ENCODE measurements at places on chromosomes 6 and 20.

DNA sequence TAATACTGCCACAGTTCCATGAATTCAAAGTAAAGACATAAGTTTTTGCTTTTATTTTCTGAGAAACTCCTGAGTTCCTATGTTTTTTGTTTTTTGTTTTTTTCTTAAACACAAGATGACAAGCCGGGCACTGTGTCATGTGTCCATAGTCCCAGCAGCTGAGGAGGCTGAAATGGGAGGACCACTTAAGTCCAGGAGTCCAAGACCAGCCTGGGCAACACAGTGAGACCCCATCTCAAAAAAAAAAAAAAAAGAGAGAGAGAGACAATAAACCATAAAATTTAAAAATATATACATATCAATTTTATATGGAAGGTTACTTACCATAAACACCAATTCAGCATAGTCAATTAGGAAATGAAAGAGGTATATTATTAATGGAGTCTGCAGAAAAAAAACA, 31.9 kb downstream of the PIGU start:
- no peak for DNase-seq

GRCh38 chr6:159520002-159520401, 173.0 kb downstream of the SOD2 start:
- no peak for DNase-seq

DNA sequence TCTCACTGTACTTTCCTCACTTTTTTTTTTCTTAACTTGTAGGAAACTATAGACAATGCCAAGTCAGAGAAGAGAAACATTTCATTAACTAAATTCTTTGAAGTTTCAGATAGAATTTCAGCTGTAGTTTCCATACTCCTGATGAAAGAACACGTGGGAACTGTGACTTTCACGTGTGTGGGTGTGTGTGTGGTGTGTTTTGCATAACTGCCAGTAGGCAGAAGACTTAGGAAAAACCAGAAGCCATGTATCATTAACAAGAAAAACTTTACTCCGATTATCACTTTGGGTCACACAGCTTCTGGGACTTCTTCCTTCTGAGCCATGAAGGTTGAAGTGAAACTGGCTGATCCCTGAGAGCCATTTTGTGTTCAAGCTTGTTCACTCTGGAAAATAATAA, 483.3 kb downstream of the TFAP2B start:
- no peak for DNase-seq

GRCh38 chr20:25044660-25045342, 13.1 kb downstream of the ACSS1 start:
- no peak for DNase-seq

- no peak for DNase-seq
These were observed 59.4 kb downstream of the PLCG1 start for GRCh38 chr20:41196653-41197225.

- no peak for DNase-seq
These were observed 173.0 kb downstream of the NFATC2 start for GRCh38 chr20:51369503-51369902.

DNA sequence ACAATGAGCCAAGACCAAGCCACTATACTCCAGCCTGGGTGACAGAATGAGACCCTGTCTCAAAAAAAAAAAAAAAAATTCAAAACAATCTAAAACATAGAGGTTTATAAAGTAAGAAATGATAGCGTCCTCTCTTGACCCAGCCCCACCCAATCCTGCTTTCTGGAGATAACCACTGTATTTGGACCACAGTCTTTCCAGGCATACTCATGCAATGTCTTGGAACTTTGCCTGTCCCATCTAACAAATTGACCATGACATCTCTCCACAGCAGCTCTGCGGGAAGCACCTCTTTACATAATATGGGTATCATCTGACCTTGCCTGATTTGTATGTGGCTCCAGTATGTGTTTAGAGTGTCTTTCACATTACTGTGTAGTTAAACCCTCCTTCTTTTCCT, 9.1 kb upstream of the SHLD1 start:
- no peak for DNase-seq

DNA sequence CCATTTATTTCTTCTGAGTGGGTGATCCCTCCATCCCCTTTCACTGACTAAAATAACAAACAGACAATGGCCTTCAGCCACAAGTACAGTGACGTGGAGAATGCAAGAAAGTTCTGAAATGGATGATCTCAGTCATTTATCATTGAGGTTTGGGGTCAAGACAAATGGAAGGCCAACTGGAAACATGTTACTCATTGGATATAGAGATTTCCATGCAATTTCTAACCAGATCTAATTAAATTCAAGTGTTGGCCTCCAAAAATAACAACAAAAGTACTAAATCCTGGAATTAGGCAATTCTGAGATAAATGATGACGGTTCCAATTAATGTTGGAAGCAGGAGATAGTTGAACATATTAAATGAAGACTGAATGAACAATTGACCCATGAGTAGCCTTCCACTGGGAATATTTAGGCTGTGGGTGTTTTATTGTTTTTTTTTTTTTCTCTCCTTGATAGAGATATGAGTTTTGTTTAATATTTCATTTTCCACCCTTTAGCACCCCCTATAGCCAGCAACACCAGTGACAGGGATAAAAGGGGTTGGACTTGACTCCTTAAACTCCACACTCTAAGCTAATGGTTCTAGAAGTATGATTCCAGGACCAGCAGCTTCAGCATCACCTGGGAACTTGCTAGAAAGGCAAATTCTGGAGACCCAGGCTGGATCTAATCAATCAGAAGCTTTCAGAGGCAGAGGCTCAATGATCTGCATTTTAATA, 112.8 kb downstream of the BCAS1 start:
- no peak for DNase-seq

DNA sequence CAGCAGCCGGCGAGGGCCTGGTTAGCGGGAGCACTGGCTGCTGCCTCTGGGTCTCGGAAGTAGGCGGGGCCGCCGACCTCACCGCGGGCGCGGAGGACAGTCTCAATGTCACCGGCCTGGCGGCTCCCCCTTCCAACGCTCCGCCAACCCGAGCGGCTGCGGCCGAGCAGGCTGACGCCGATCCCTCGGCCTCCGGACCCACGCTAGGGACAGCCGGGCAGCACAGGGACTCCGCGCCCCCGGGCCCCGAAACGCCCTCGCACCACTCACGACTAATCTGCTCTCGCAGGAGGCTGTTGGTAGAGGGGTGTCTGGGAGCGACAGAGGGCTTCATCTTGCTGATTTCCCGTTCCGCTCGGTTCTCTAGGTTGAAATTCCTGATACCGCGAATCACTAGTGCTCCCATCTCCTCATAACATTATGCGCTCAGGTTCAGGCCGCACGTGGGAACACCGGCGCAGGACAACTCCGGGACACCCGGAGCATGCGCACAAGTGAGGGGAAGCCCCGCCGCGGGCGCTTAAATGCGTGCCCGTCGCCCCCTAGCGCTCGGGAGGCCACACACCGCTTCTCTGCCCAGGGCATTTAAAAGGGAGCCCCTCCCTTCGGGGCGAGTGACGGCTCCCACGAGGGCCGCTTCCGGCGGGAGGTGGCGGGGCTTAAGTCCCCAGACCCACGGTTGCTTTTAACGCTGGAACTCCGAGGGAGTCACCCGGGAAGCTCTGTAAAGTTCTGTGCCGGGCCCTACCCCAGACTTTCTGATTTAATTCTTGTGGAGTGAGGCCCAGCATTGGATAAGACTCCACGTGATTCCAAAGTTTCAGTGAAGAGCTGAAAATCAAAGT, at the start of gene NDUFAF4:
Gene NDUFAF4, minus strand, starts transcription at position 496 of the 845 bp plus-strand sequence. Its CDS starts 90 bp downstream, at position 406.
- peak; percentile 91 for DNase-seq

DNA sequence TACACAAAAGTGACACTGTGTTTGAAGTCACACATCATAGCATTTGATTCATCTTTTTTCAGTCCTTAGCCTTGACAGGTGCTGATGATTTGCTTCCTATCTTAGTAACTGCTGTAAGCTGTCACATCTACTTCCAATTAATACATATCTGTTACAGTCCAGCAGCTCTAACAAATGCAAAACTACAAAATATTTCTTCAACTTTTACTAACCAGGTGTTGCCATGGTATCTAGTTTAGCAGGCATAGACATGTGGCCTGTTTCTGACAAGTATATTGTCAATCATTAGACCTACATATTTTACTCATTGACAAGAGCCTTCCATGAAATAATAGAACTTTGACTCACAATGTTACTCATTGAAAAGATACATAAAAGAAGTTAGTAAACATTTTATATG, 1159.7 kb downstream of the GRIK2 start:
- DNase-seq, result no peak

DNA sequence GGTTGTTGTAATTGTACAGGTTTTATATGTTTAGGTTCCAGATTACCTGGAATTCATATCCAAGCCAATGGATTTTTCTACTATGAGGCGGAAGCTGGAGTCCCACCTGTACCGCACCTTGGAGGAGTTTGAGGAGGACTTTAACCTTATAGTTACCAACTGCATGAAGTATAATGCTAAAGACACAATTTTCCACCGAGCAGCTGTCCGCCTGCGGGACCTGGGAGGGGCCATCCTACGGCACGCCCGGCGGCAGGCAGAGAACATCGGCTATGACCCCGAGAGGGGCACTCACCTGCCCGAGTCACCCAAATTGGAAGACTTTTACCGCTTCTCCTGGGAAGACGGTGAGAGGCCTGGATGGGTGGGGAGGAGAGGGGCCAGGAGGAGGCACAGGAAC, 13.6 kb downstream of the BRPF3 start:
- DNase-seq, result no peak

DNA sequence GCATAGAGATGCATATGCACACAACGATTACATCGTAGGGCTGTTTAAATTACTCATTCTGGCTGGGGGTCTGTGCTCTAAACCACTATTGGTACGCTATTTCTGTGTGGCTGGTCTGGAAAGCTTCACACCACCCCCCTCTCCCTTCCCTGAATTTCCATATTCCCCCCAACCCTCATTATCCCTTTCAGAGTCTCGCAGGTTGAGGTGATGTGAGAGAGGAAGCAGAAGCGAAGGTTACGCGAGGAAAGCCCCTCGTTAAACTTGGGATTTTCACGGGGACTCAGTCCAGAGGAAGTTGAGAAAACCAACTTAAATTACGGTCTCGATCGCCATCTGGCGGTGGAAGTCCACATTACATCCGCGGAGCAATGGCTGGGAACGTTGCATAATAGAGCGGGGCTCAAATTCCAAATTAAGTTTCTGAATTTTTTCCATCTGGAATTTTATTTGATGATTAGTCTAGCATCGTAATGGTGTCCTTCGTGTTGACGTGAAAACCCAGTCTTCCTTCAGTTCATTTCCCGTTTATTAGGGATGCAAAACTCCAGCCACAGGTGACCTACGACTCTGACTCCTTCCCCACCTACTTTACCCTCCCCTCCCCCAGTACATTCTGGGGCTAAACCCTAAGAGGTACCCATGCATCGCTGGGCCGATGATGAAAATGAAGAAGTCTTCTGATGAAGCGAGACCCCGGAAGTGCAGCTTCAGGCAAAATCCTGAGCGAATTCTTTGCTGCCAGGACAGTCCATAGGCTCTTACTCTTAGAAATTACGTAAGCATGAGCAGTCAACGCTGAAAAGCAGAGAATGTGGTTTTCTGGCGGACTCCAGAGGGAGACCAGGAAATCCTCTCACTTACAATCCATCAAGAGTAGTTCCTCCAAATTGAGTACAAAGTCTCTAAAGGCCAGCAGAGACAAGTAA, 19.7 kb downstream of the HLA-DOB start:
- peak; percentile 83 for DNase-seq

DNA sequence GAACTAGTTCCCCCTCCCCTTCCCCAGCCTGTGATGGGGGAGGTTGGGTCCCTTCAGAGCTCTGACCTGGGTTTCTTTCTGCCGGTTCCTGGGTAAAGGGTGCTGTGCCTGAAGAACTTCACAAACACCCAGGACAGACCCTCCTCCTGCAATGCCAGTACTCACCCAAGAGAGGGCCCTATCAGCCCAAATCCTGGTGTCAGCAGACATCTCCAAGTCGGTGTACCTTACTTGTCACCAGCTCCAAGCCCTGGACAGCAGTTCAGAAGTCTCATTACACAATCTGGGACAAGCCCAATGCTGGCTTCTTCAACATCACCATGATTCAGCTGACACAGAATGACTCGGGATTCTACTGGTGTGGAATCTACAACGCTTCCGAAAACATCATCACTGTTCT, 467 bp downstream of the TREML4 start:
- DNase-seq, result peak; percentile 73
